ENCODE measurements at places on chromosomes 1 and 21.

- DNase-seq = no peak
These were observed 406.7 kb downstream of the RPS6KC1 start for GRCh38 chr1:213457733-213458132.

- DNase-seq = no peak
These were observed 29.5 kb downstream of the SYNJ1 start for GRCh38 chr21:32698286-32698685.

- no peak for DNase-seq
These were observed 142.7 kb upstream of the UBE2U start for GRCh38 chr1:64060611-64061302.

DNA sequence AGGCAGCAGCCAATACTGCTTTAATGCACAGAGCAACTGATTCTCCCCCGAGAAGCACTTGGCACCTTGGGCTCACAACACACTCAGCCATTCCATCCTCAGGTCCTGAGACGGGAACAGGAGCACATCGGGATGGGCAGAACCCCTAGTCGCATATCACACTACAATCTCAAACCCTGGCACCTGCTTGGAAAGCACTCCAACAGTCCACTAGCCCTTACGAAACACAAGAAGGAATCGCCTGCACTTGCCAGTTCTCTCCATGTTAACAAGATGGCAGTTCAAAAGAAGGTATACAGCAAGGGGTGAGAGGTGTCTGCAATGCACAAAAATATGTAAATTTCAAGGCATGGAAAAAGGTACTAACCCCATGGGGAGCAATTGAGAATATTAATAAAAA, 21.4 kb downstream of the JAK1 start:
- DNase-seq = no peak

DNA sequence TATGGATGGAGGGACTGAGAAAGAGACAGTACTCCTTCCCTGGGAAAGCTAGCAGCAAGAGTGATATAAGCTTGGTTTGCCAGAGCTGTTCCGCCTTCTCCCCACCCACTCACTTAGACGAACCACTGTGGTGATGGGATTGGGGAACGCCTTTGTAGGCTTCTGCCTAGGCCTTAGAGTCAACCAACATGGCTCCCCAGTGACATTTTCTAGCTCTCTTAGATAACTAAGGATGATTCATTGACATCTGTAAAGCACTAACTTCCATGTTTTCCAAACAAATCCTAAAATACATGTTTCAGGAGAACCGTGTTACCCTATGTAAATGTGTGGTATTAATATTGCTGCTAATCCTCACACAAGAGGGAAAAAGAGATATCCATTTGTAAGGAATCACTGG, 21.6 kb upstream of the SSX2IP start:
- DNase-seq = no peak

- DNase-seq = no peak
These were observed 55.0 kb downstream of the ADARB1 start for GRCh38 chr21:45129189-45129923.

DNA sequence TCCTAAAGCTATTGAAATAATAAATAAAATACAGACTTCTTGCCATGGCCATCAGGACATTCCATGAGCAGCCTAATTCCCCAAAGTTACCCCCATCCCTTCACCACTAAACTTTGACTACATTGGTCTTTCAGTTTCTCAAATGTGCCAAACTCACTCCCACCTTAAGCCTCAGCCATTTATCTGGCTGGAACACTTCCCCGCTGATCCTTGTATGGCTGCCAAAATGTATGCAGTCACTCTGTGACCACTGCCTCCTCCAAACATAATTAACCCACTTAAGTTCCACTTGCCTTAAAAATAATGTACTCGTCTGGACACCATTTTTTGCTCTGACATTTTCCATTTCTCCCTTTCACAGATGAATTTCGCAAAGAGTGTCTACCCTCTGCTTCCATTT, 407.4 kb downstream of the NTNG1 start:
- DNase-seq = no peak

DNA sequence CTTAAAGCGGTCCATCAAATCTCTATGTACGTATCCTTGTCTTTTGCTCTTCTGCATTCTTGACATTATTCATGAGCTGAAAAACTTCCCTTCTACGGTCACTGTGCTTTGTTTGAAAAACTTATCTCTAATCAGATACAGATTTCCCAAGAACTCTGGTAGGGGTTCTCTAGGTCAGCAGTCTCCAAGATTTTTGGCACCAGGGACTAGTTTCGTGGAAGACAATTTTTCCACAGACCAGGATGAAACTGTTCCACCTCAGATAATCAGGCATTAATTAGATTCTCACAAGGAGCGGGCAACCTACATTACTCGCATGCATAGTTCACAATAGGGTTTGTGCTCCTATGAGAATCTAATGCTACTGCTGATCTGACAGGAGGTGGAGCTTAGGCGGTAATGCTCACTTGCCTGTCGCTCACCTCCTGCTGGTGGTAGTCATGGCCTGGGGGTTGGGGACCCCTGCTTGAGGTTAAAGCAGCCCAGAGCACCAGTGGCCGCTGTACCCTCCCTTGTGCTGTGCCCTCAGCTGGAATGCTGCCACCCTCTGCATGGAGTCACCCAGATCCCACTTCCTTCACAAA, 30.8 kb downstream of the AK2 start:
- no peak for DNase-seq

DNA sequence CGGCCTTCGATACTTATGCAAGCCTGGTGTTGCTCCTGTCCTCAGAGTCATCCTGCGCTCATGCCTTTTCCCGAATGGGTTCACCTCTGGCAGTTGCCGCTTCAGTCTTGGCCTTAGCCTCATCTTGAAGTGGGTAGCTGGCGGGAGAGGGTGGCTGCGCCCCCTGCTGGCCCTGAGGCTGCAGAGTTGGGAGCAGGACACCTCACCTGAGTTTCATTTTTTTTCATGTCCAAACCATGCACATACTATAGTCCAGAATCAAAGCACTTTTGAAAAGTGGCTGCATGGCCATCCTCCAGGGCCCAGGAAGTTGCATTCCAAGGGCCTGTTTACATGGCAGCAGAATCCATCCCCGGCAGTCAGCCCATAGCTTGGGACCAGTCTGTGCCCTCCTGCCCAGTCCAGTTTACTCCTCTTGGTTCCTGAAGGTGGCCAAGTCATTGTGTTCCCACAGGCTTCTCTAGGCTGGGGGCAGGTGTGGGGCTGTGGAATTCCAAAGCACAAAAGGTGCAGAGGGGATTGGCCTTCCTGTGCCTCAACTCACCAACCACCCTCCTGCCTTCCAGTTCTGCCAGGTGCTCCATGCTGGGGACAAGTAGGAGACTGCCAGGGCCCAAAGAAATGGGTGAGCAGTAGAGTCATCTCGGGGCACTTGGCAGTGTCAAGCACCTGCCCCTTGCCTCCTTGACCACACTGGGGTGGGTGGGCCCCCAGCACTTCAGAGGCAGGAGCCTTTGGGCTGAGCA, 44.0 kb downstream of the YARS1 start:
- peak; percentile 85 for DNase-seq

DNA sequence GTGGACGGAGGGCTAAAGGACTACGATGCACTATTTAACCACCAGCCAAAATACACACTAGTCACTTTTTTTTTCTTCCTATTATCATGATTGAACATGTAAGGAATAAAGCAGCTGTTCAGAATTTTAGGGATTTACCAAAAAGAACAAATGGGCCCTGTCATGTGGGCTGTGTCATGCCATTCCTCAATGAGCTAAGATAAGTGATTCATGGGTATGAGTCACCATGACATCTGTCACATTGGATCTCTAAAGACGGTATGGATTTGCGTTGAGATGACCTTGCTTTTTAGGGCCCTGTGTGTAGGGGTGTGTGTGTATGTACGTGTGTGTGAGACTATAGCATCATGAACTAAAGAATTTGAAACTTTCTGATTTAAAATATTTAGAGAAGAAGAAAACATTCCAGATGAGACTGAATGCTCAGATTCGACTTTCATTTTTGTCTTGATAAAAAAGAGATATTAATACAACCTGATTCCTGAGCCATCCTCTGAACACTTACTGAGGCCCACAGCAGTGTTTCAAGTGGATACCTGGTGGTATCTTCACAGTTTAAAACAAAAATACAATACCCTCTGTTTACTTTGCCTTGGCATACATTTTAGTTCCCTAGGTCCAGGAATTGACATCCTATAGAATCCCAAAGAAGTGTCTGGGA, 246.1 kb upstream of the DUSP10 start:
- DNase-seq = no peak

Data from CD4-positive, alpha-beta T cell treated with Interleukin-17A for 4 hours (primary cell).